ENCODE measurements at places on chromosomes 12 and 14. TPM values are rescaled to one million over a fixed set of nuclear protein-coding genes. Genes with fewer than 3 reads are reported as not detected.

DNA sequence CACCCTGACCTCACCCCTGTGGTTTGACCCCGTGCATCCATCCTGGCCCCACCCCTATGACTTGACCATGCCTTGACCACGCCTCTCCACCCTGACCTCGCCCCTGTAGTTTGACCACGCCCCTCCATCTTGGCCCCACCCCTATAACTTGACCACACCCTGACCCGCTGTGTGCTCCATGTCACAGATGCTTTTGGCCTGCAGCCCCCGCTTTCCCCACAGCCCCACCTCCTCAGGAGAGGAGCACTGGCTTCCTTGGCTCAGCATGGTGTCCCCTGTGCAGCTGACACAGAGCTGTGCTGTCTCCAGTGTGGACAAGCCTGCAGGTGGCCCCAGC, 269.9 kb upstream of the SFSWAP start:
- no peak for DNase-seq

DNA sequence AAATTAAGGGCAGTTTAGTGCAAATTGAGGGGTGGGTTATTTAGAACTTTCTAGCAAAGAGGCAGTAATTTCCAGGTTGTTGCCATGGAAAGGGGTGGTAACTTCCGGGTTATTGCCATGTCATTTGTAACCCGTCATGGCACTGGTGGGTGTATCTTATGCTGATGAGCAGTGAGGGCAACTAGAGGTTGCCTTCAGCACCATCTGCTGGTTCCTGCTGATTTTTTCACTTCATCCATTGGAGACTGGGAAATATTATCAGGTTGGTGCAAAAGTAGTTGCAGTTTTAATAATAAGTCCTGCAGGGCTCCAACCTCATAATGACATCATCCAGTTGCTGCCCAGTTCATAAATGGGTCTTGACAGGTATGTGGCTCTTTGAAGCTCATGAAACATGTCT, 24.4 kb upstream of the SERPINA4 start:
- no peak for DNase-seq

DNA sequence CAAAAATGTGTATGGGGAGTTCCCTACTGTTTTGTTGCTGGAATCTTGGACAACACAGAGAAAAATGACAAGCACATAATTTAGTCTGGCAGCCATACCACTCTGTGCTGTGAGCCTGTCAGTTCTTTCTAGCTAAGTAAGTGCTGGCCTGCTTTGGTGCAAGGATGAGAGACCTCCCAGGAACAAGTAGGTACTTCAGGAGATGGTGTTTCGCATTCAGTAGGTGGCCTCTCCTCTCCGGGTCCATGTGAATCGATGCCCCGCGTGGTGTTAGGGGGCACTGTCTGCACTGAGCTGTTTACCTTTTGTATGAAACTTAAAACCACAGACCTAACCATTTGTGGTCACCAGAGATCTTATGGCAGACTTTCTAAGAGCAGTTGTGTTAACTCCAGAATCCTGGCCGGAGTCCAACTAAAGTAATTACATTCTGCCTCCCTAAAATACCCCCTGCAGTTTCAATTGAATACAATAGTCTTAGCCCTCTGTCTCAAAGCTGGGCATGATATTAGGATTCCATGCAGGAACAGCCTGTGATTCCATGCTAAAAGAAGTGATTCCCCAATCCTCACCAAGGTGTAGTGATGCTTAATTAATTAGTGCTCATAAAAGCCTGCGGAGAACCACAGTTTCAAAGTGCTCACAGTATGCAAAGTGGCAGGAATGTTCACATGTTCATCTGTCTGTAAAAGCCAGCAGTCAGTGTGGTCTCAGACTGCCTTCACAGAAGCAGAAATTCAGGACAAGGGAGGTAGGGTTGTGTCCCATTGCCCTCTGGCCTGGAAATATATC, 64.2 kb downstream of the LLPH start:
- peak; percentile 27 for DNase-seq

DNA sequence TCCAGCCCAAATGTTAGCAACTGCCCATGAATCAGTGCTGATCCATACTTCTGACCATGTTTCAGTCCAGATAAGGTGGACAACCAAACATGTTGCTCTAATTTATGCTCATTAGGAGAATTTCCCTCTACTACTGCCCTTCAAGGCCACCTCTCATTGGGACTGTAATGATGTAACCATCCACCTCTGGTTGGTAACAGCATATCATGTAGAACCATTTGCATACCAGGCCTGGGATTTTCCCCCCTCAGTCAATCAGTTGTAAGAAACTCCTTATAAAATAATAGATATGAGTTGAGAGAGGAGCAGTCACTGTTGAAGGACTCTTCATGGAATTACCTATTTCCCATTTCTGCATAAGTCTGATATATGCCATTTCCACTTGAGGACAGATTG, 17.8 kb upstream of the YAF2 start:
- DNase-seq = no peak

- no peak for DNase-seq
Measured at GRCh38 chr12:92164712-92165111, 19.1 kb upstream of the BTG1 start.

GRCh38 chr12:124683152-124684124, 116.0 kb upstream of the NCOR2 start:
- no peak for DNase-seq

DNA sequence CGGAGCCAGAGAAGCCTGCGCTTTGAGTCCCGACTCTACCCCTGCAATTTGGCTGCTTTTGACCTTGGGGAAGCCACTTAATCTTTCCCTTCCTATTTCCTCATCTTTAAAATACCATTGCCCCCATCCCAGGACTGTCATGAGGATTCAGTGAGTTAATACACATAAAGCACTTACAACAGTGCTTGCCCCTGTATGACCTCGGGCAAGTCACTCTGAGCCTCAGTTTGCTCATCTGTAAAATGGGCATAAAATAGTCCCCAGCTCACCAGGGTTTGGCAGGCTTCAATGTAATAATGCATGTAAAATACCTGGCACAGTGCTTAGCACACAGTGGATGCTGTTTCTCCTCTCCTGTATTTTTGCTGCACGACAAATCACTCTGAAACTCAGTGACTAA, 278.7 kb upstream of the PWP1 start:
- DNase-seq = no peak

DNA sequence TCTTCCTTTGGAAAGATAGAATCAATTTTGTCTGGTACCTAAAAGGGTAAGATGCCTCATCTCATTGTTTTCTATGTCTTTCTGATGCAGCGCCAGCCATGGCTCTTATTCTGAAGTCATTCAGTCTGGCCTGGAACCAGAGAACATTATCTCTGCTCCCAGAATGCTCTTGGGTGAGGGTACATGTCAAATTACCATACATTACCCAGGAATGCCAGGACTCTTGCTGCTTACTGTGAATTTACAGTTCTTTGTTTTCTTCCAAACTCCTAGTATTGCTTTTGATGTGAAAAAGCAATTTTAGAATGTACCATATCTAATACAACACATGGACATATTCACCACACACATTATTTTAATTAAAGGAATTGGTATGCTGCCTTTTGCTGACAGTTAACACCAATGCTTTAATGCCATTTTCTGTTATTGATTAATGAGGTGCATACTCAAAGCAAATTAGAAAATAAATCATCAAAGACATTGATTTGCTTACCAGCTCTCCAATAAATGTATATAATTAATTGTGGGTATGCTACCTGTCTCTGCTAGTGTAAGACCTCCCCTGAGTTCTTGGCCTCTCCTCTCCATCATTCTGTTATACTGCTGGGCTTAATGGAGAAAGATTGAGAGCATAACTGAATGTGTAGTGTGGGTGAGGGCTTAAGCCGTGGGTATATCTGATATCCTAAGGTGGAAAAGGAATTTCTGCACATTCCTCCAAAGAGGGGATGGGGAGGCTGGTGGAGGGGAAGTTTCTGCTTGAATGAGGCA, 337.7 kb downstream of the C12orf75 start:
- DNase-seq = peak; percentile 19

Gene DPPA3
- polyA plus RNA-seq = not detected

Gene CSAD
- 80.3 TPM for polyA plus RNA-seq

Gene MFAP5
- 0.84 TPM for polyA plus RNA-seq

Gene FOXG1
- polyA plus RNA-seq = not detected

Gene PLCZ1
- 1.6 TPM for polyA plus RNA-seq

Gene MANSC4
- polyA plus RNA-seq = 0.42 TPM

Gene IL22
- polyA plus RNA-seq = not detected
